ENCODE measurements at places on chromosomes 3 and 15. TPM values are rescaled to one million over a fixed set of nuclear protein-coding genes. Genes with fewer than 3 reads are reported as not detected.

GRCh38 chr3:150077107-150077506, 106.4 kb upstream of the PFN2 start:
- DNase-seq, result no peak
- no peaks in the 10 kb centered on the region for H3K36me3 ChIP-seq
- no peak overlapping the region for H3K4me3 ChIP-seq
- no peaks in the 10 kb centered on the region for H3K4me1 ChIP-seq

- H3K27ac ChIP-seq, result no peak overlapping the region
- no peaks in the 10 kb centered on the region for H3K27me3 ChIP-seq
- peak; percentile 83 for DNase-seq
- H3K36me3 ChIP-seq, result peaks cover 16% of the 10 kb centered on the region
These were observed 12.0 kb downstream of the MRPL46 start for GRCh38 chr15:88454867-88455810.

DNA sequence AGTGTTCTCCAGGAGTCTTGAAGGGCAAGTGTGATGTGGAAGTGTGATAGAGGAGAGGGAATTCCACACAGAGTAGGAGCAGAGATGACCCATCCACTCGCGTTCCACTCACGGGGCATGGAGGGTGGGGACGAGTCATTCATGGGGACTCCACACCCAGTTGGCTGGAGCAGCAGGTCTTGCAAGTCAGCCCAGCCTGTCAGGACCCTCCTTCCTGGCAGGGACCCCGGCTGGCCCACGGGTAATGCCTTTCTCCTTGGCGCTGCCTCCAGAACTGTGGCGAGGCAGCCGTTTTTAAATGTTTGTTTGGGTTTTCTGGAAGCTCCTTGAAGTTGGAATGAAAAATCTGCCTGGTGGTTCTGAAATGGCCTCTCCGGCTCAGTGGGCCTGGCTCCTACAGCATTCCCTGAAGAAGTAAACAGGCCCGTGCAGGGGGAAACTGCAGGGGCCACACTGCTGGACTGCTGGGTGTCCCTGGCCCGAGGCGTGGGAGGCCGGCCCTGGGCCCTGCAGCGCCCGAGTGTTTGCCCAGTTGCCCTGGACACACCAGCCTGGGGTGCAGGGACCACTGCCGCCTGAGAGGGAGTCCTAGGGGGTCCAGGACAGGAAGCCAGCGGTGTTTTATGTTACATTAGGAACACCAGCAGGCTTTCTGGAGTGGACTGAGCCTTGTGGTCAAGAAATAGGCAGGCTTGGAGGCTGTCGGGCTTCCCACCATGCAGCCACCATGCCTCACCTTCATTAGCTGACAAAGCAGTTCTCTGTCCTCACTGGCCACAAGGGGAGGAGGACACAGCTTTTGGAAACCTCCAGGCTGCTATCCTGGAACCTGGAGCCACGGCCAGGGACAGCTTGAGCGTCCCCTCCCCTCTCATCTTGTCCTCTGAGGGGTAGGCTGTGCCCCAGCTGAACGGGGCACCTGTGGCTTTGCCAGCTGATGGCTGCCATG, 61.3 kb downstream of the CEMIP start:
- H3K27ac ChIP-seq, result no peak overlapping the region
- no peaks in the 10 kb centered on the region for H3K4me1 ChIP-seq
- H3K4me3 ChIP-seq, result no peak overlapping the region
- no peak for DNase-seq
- H3K36me3 ChIP-seq, result no peaks in the 10 kb centered on the region

The SLC51B gene
- 242 TPM for polyA plus RNA-seq

- H3K4me1 ChIP-seq, result no peaks in the 10 kb centered on the region
- no peak for DNase-seq
- no peak overlapping the region for H3K4me3 ChIP-seq
- no peaks in the 10 kb centered on the region for H3K27me3 ChIP-seq
- H3K36me3 ChIP-seq, result no peaks in the 10 kb centered on the region
These were observed 478.7 kb upstream of the UBE2E2 start for GRCh38 chr3:22724420-22724819.

GRCh38 chr3:155352900-155353490, 59.5 kb upstream of the STRIT1 start:
- no peaks in the 10 kb centered on the region for H3K36me3 ChIP-seq
- H3K4me3 ChIP-seq, result no peak overlapping the region
- no peaks in the 10 kb centered on the region for H3K4me1 ChIP-seq
- H3K27me3 ChIP-seq, result no peaks in the 10 kb centered on the region

- H3K4me1 ChIP-seq, result no peaks in the 10 kb centered on the region
- no peaks in the 10 kb centered on the region for H3K27me3 ChIP-seq
- no peak overlapping the region for H3K4me3 ChIP-seq
- no peaks in the 10 kb centered on the region for H3K36me3 ChIP-seq
These were observed 4.4 kb downstream of the NUSAP1 start for GRCh38 chr15:41337047-41337446.

The DUOX1 gene
- polyA plus RNA-seq, result 0.67 TPM

The SPPL2A gene
- 43.2 TPM for polyA plus RNA-seq

DNA sequence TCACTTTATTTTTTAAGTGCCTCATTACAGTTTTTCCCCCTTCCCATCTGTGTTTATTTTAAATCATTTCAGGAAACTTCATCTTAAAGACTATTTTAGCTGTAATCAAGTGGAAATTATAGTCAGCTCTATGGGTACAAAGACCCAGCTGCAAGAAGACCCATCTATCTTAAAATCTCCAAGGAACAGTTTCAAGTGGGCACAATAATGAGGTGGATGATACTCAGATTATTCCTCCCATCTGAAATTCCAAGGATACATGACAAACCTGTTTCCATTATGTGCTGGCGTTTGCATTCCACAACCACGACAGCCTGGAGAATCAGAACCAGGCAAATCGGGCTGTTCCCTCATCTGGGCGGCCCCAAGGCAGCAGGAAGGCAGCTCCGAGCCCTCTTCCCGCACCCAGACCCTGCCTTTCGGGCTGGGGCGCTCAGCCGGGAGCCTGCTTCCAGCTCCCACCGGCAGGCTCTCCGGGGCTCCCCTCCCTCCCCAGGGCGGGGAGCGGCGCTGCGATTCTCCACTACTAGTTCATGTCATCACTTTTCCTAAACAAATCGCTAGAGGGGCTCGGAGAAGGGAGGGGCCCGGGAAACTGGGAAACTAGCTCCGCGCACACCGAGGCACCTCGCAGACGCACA, at the start of gene MGLL:
TSS of gene MGLL (minus strand) at position 475 of the 641 bp plus-strand sequence. CDS start at position 278, 197 bp downstream.
- H3K36me3 ChIP-seq, result peaks cover 19% of the 10 kb centered on the region
- H3K4me3 ChIP-seq, result peak within 1 kb of the TSS; percentile 48
- H3K27ac ChIP-seq, result peak within 1 kb of the TSS; percentile 91
- no peaks in the 10 kb centered on the region for H3K27me3 ChIP-seq
- H3K4me1 ChIP-seq, result peaks cover 15% of the 10 kb centered on the region

DNA sequence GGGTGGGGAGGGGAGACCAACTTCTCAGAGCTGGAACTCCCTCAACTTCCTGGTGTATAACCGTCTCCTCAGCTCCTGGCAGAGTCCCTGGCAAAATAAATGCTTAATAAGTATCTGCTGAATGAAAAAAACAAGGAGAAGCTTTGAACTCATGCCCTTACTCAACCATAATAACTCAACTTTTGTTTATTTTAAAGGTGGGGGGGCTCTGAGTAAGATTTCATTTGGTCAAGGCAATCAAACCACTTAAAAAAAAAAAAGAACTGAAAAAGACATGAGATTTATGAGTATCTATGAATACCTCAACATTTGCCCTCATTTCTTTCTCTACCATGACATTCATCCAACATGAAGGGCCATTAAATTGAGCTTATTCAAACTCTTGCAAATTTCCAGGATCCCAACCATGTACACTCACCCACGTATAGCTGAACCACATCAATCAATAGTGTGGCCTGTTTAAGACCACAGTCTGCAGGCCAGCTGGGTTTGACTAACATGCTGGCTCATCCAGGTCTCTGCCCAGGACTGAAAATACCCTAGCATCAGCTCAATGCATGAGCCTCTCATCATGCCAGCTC, 157.9 kb downstream of the FOXP1 start:
- H3K4me1 ChIP-seq, result peaks cover 20% of the 10 kb centered on the region
- H3K36me3 ChIP-seq, result no peaks in the 10 kb centered on the region
- H3K27ac ChIP-seq, result no peak overlapping the region
- no peak for DNase-seq
- H3K27me3 ChIP-seq, result no peaks in the 10 kb centered on the region

The SEMA7A gene
- 4.3 TPM for polyA plus RNA-seq

- no peaks in the 10 kb centered on the region for H3K36me3 ChIP-seq
- peaks cover 31% of the 10 kb centered on the region for H3K4me1 ChIP-seq
- H3K27ac ChIP-seq, result no peak overlapping the region
- H3K4me3 ChIP-seq, result no peak overlapping the region
- H3K27me3 ChIP-seq, result no peaks in the 10 kb centered on the region
These were observed 8.5 kb downstream of the LIPC start for GRCh38 chr15:58440158-58440910.

The SEMA3G gene
- polyA plus RNA-seq, result 2.2 TPM

The CLDN11 gene
- 0.45 TPM for polyA plus RNA-seq

DNA sequence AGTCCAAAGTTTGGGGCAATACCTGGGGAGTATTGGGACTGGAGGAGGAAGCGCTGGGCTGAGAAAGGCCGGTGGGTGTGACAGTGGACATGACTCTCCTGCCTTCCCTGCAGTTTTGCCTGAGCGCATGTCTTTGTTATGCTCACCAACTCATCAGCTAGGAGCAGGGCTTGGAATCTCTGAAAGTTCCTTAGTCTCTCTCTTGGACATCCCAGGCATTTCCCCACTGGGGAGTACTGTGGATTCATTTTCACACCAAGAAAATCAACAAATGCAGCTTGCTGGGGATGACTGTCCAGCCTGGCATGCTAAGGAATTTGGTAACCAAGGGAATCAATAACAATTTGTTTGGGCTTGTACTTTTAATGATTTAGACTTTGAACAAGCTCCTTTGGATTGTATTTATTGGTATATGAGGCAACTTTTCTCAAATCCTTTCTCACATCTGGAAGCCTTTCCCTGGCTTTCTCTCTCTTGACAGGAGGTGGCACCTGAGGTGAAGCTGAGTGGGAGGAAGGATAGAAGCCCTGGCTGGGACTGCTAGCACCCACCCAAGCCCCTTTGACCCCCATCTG, 48.5 kb upstream of the CHST2 start:
- H3K4me1 ChIP-seq, result peaks cover 2% of the 10 kb centered on the region
- peak; percentile 83 for DNase-seq
- no peak overlapping the region for H3K4me3 ChIP-seq
- H3K27me3 ChIP-seq, result no peaks in the 10 kb centered on the region

Measured in small intestine (tissue), 16 donors.